ENCODE measurements at places on chromosomes 2 and 18.

DNA sequence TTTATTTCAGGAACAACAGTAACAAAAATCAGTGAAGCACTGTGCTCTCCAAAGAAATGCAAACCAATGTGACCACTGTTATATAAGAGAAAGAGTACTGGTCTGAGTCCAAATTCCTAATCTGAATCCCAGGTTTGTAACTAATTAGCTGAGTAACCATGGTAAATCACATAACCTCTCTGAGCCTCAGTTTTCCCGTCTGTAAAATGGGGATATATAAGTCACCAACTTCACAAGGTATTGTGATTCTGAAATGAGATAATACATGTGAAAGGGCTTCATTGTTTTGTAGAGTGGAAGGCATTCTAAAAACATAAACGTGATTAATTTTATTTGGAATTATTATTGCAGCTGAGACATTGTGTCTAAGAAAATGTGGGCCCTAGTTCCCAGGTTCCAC, 91.3 kb upstream of the YPEL5 start:
- DNase-seq: no peak

DNA sequence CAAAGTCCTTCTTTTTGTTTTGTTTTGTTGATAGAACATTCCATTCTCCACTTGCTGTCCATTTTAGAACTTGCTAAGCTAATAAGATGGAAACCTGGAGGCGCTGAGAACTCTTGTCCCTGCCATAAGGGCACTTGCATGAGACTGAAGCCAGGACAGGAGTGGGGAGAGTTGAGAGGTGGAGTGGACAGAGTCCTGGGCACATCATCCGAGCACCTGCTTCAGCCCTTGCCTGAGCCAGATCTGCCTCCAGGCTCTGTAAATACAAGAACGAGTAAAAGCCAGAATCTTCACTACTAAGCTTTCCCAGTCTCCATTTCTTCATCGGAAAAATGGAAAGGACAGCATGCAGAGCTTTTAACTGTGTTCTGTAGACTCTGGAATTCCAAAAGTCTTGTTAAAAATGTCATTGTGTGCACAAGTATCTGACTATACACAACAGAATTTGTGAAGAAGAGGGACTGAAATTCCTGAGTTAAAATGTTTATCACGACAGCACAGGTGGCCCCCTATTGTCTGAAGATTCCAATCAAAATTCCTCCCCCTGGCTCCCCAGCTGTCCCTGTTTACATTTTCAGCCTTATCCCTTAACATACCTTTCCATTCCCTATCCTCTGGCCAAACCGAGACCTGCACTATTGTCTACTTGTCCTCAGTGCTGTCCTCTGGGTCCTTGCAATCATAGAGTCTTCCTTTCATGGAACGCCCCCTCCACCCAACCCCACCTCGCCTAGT, 498.2 kb upstream of the TNP1 start:
- no peak for DNase-seq

DNA sequence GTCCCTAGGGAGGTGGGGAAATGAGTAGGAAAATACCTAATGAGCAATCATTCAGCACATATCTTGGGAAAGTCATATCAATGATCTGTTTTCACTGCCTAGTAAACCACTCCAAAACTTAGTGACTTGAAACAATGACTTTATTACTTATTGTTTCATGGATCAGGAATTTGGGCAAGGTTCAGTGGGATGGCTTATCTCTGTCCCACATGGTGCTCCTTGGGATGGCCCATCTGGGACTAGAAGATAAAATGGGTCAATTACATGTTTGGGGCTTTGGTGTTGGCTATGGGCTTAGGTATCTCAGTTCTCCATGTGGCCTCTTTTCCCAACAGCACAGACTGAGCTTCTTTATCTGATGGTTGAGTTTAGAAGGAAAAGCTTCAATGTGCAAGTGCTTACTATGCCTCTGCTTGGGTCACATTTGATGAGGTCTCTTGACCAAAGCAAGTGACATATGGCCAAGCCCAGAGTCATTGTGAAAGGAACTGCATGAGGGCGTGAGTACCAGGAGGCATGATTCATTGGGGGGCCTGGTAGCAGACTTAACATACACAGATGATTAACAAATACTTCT, 218.1 kb upstream of the TNP1 start:
- no peak for DNase-seq

- no peak for DNase-seq
These were observed 47.2 kb upstream of the XPO1 start for GRCh38 chr2:61585383-61585782.

- no peak for DNase-seq
These were observed 167.9 kb upstream of the SLC39A10 start for GRCh38 chr2:195489101-195489500.

DNA sequence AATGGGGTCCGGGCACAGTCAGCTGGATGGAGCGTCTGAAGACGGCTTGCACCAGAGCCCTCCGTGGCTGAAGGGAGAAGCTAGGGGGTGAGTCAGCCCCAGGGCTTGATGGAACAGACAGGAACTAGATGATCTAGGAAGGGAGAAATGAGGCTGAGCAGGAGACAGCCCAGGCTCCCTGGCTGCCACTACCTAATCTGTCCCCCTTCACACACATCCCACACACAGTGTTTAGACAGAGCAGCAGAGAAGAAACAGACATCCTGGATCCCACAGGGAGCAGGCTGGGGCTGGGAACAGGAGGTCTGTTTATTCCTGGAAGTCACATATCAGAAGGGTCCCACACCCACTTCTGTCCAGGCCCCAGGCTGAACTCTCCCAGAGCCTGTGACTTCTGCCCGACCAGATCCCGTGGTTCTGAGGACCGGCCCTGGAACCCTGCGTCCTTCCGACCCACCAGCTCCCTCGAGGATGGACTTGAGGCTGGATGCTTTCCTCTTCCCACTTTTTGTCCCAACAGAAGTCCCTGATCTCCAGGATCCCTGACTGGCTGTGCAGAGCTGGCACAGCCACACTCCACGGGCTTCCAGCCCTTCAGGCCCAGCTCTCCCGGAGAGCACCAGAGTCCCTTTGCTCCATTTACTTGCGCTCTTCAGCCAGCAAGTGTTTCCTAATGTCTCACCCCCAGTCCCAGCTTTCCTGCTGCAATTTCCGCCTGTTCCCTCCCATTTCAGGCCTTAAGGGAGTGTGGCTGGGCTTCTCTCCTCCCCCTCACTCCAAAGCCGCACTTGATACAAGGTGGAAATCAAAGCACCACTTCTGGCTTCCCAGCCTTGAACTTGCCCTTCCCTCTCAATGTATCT, 1.5 kb upstream of the GPBAR1 start:
- DNase-seq: no peak

DNA sequence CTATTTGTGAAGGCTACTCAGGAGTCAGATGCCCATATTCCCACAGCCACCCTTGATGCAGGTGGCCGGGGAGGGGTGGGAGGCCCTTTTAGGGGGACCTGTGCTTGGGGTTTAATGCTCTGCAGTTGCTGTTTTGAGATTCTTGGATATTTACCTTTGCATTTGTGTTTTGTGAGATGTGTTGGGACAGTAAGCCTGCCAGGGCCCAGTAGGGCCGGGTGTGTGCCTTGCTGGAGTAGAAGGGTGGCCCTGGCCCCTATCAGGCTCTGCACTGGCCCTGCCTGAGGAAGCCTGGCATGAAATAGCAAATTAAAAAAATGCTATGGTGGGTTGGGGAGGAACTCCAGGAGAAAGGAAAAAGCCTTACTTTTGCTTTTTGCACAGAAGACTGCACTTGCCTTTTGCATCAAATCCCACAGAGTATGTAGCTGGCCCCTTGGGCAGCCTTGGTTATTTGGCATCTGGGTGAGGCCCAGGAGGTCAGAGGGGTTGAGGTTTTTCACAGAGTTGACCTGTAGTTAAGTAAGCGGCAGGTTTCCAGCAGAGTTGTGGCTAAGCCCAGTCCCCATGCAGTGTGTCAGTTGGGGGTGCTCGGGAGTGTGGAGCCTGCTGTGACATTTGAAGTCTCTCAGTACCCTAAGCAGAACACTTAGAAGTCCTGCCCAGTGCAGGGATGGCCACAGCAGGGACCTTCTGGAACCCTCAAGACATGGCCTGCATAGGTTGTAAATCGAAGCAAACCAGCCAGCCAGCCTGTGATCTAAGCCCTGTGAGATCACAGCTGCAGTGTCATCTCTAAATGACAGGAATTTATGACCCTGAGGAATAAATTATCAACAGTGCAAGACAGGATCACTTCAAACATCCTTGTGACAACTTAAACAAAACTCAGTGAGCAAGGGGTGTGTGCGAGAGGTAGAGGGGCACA, 68.8 kb downstream of the SH3RF3 start:
- no peak for DNase-seq

GRCh38 chr2:226993171-226993570, 157.3 kb downstream of the RHBDD1 start:
- no peak for DNase-seq

DNA sequence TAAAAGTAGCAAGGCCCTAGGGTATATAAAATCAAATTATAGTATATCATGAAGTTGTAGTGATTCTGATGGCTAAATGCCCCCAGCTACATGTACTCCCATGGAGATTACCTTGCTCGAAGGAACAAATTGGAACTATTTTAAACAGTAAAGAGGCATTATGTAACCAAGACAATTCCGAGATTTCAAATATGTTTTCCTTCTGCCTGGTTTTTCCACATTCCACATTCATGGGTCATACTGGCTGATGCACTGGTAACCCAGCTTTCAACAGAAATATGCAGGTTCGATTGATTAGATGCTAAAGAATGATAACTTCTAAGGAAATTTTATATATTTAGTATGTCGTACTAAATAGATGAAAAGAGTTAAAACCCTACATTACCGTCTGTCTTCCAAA, 62.3 kb upstream of the MGAT4A start:
- no peak for DNase-seq

DNA sequence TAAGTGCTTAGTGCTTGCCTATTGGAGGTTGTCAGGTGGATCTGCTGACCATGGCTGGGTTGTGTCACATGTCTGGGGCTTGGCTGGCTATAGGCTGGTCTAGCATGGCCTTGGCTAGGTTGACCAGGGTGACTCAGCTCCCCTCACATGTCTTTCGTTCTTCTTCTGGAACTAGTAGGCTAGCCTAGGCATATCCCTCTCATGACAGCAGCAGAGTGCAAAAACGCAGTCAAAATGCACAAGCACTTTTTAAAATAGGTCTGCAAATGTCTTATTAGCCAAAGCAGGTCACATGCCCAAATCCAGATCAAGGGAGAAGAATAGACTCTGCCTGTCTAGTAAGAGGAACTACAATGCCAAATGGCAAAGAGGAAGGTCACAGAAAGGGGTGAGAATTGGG, 179.7 kb upstream of the ACVR2A start:
- DNase-seq: no peak

- DNase-seq: no peak
These were observed 32.3 kb downstream of the STEAP3 start for GRCh38 chr2:119255760-119256581.

DNA sequence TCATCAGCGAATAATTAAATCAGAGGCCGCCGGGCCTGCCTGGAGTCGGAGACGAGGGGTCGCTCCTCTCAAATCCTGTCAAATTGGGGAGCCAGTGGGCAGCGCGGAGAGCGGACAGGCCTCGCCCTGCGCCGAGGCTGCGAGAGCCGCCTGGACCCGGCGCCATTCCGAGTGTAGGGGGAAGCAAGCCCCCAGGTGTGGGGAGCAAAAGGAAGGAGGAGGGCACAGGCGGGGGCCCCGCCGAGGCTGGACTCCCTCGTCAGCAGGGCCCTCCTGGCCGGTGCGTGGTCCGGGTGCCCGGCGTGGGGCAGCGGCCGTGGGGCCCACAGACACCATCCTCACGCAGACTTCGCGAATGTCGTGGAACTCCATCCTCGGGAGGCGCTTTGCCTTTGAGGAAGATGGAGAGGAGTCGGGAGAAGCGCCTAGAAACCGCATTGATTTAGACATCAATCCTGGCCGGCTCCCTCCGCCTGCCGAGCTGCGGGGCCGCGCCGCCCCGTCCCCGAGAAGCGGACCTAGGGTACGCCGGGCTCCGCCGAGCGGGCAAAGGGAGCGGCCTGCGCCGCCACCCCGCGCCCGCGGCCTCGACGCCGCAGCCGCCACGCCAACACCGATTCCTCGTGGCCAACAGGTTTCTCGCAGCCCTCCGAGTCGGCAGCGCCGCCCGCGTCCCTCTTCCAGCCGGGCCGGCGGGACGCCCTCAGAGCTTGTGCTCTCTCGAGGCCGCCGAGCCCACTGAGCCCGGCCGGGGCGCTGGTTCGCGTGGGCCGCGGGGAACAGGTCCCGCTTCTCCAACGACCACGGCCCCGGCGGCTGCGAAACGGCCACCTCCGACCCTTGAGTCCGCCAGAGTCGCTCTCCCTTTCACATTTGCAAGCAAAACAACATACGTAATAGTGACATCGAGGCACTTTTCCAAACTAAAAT, 6.7 kb upstream of the ONECUT2 start:
- no peak for DNase-seq

- DNase-seq: no peak
These were observed 182.6 kb downstream of the GRB14 start for GRCh38 chr2:164438490-164439205.

- DNase-seq: no peak
These were observed 87.1 kb downstream of the GPR39 start for GRCh38 chr2:132503701-132504100.

GRCh38 chr2:236359426-236360045, 95.3 kb upstream of the ASB18 start:
- no peak for DNase-seq

DNA sequence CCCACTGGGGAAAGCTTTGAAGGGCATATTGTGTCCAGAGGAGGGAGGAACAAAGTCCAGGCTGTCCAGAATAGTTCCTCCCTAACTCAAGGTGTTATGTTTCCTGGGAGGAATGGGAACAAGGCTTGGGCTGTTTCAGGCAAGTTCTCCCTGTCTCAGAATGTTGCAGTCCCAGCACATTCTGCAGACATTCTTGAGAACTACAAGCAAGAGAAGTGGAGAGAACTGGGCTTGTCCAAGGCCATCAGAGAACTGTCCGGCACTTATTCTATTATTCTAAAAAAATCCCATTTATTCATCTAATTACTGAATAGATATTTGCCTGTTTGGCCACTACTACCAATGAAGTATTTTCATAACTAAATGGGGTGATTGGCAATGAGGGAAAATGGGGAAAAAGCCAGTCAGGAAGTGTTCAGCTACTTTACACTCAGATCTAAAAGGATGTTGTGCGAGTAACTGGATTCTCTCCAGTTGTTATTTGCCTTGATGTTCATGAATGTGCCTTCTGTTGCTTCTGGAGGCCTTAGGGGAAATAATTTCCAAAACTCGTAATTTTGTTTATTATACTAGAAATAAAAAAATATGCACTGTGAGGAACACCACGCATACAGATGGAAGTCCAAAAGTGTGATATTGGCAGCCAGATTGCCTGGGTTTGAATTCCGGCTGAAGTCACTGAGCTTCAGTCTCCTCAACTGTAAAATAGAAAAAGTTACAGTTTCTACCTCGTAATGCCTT, 300.1 kb upstream of the RND3 start:
- DNase-seq: no peak

- DNase-seq: no peak
These were observed 2.7 kb downstream of the PPP1CB start for GRCh38 chr2:28754321-28754720.
